ENCODE measurements at places on chromosomes 3 and 15.

- DNase-seq, result no peak
These were observed 1.6 kb upstream of the CPN2 start for GRCh38 chr3:194352667-194353246.

DNA sequence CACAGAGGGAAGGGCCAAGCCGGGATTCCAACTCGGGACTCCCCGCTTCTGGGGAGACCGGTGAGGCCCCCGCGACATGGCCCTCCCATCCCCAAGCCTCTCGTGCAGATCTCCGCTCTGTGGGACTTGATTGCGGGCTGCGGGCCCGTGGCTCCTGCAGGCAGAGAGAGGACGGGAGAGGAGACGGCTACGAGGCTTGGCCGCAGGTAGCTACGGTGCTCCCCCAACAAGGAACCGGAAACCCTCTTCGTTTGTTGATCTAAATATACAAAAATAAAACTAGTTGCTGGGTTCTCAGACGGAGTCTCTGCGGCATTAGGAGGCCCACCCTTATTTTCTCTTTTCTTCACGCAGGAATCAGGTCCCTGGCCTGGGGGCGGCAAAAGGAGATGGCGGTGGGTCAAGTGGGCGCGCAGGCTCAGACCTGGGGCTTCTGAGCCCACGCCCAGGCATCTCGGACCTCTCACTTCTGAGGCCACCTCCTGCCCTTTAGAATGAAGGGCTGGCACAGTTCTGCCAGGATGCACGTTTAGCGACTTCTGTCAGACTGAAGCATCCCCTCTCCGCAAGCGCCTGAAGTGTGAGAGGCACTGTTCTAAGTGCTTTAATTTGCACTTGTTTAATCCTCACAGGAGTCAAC, 10.9 kb downstream of the GNB5 start:
- no peak for DNase-seq

DNA sequence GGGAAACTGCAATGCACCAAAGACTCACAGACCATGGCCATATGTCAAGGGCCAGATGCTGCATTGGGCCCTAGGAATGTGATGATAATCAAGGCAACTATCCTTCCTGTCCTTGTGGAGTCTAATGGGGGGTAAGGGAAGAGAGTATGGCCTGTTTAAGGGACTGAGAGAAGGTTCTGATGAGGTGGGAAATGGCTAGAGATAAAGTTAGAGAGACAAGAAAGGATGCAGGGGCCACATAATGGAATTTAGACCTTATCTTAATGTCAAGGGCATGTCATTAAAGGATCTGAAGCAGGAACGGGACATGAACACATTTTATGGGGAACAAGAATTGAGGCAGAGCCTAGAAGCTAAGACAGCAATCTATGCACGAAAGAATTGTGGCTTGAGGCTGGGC, 30.0 kb upstream of the ABHD17C start:
- DNase-seq, result no peak

DNA sequence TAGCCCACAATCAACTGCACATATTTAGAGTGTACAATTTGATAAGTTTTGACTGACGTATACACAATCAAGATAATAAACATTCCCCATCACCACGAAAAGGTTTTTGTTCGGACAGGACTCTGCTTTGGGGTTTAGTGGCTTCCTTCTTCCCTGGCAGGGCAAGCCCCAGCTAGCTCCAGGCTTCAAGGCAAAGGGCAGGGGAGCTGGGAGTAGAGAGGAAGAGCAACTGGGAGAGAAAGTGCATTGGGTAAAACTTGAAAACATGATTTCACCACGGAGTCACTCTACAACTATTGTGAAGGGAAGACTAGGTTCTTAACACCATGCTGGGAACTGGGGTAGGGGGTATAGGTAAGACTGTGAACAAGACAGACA, 185.1 kb upstream of the UBE2E1 start:
- no peak for DNase-seq

- DNase-seq, result no peak
These were observed 39.3 kb downstream of the CCR1 start for GRCh38 chr3:46168583-46169345.

- DNase-seq, result no peak
These were observed 79.2 kb upstream of the ARHGEF3 start for GRCh38 chr3:56880720-56881575.

- no peak for DNase-seq
These were observed 597.5 kb upstream of the ROBO2 start for GRCh38 chr3:76442374-76442915.

- DNase-seq, result no peak
These were observed 696 bp upstream of the SNRK start for GRCh38 chr3:43285644-43286043.

DNA sequence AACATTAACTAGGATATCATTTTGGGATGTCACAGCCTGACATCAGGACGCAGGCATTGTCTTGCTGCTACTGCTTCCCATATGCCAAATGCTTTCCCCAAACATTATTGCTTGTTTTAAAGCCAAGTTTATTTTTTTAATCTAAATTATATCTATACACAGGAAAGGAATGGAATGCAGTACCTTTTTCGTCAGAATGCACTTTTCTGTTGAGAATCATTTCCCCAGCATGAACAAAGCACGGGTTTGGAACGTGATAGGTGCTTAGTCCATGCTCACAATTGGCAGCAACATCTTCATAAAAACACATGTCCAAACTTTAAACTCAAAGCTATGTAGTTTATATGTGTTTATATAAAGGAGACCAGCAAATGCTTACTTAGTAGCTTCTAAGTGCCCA, 26.1 kb downstream of the PXK start:
- no peak for DNase-seq

GRCh38 chr3:172530566-172530965, 7.3 kb upstream of the TNFSF10 start:
- DNase-seq, result no peak

DNA sequence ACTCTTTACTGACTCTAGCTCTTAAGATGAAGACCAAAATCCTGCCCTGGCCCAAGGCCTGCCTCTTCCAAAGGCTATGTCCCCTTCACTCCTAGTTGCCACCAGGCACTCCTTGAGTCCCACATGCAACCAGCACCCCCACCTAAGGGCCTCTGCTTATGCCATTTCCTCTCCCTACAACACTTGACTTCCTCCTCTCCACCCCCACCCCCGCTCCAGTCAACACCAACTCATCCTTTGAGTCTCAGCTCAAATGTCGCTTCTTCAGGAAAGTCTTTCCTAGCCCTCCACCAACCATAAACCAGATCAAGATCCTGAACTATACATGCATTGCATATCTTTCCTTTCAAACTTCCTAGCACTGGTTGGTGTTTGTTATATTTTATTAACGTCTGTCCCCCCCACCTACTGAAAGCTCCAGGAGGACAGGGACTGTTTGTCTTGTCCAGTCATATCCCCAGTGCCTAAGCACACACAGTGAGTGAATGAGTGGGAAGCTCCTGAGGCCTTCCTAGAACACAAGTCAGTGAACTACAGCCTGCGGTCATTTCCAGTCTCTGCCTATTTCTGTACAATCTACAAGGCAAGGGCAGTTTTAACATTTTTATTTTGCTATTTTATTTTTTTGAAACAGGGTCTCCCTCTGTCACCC, 7.3 kb downstream of the TBC1D2B start:
- no peak for DNase-seq

DNA sequence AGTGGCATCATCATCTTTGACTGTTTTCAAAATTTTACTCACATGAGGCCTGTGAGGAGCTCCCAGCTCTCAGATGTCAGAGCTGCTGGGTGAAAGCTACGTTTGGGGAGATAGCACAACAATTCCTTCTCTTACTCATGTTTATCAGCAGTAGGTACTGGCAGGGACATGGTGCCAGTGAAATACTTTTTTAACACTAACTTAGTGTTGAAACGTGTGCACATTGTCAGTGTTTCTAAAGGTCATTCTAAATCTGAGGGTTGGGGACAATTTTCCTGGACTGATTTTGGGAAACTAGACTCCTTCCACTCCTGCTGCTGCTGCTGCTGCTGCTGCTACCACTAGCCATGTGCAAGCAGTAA, 487.4 kb downstream of the PDCD6IP start:
- DNase-seq, result no peak

GRCh38 chr3:70040386-70040785, 40.9 kb downstream of the SAMMSON start:
- no peak for DNase-seq

DNA sequence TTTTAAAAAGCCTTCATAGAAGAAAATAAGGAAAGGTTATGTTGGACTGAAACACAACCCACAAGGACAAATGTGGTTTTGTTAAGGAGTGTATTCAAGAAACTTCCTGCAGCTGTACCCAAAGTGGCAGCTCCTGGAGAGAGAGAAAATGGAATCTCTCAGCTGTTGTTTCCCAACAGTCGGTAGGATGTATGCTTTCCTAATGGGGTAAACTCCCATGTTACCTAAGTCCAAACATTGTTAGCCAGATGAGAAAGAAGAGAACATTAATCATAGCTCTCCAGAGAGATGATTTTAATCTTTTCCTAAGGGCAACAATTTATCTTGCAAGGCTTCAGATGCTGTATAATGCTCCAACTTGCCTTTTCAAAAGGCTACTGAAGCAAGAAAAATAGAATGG, 22.6 kb upstream of the TEX9 start:
- no peak for DNase-seq

GRCh38 chr3:62665627-62666437, 209.4 kb downstream of the CADPS start:
- DNase-seq, result no peak

GRCh38 chr3:186418671-186419145, 56.7 kb upstream of the DGKG start:
- DNase-seq, result no peak

DNA sequence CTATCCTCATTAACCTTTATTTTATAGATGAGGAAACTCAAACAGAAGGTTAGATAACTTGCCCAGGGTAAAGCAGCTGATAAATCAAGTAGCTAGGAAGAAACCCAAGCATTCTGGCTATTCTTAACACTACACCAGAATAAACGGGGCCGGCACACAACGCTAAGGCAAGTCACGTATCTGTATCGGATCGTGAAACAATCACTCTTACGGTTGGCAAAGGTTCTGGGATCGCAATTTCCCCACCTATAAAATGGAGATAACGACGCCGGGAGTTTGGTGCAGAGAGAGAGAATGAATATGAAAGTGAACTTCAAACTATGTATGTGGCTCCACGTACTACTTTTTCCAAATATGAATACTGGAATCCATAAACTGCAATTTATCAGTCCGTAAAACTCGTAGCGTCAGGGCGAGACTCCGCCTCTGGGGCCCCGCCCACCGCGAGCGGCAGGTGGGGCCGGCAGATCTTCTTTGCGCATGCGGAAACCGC, 252 bp upstream of the ARMC8 start:
- no peak for DNase-seq

DNA sequence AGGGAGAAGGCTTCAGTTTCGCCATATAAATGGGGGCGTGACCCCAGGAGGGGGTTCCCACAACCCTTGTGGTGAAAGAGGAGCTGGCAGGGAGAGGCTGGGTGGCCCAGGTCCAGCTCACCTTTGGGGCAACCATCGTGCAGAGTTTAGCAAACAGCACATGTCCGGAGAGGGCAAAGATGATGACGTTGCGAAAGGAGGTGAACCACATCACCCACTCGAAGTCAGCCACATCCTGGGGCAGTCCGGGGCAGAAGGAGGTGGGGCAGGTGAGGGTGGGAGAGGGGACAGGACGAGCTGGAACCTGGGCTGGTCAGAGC, 3.7 kb downstream of the HHATL start:
- no peak for DNase-seq

GRCh38 chr3:13474776-13475303, 5.3 kb upstream of the HDAC11 start:
- no peak for DNase-seq

- DNase-seq, result no peak
These were observed 214.1 kb downstream of the TNIK start for GRCh38 chr3:171245796-171246765.

GRCh38 chr3:31979001-31979697, 1.9 kb downstream of the OSBPL10 start:
- no peak for DNase-seq

DNA sequence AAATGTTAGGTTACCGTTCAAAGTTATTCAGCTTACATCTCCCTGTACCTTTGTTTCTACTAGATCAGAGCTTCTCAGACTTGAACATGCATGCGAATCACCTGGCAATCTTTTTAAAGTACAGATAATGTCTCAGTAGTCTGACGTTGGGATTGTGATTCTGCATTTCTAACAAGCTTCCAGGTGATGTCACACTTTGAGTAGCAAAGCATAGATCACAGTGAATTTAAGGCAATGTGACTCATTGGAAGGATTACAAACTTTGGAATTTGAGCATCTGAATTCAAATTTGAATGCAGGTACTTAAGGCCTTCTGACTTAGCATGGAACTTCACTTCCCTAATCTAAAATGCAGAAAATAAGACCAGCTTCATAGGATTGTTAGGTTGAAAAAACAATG, 10.8 kb upstream of the ZMAT3 start:
- DNase-seq, result no peak

DNA sequence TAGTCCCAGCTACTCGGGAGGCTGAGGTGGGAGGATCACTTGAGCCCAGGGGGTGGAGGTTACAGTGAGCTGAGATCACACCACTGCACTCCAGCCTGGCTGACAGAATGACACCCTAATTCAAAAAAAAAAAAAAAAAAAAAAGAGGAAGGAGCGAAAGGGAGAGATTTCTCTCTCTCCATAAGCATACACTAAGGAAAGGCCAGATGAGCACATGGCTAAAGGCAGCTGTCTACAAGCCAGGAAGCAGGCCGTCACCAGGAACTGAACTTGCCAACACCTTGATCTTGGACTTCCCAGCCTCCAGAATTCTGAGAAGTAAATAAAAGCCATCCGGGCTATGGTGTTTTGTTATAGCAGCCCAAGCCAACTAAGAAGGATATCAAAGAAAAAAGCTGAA, 7.5 kb downstream of the SRGAP3 start:
- DNase-seq, result no peak

DNA sequence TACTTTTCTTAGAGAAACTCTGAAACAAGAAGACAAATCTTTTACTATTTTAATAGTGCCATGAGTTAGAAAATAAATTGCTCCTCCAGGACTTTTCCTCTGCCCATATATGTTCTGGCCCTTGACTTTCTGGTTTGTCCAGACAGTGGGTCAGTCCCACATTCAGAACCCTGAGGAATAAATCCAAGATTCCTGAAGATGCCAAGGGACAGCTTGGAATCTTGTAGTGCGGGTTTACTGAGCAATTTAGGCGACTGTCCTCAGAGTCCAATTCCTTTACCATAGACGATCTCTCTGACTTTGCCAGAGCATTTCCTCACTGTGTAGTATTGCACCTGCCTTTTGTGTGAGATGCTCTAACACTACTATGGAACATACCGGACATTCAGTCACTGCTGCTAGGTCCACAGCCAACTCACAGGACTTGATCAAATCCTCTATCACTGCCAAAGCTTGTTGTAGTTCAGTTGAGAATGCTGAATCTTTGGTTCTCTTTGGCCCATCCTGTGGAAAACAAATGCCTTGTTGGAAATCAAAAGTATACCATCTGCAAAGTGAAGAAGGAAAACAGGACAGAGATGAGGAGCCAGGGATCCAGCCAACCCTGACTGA, 37.4 kb upstream of the B3GNT5 start:
- no peak for DNase-seq

DNA sequence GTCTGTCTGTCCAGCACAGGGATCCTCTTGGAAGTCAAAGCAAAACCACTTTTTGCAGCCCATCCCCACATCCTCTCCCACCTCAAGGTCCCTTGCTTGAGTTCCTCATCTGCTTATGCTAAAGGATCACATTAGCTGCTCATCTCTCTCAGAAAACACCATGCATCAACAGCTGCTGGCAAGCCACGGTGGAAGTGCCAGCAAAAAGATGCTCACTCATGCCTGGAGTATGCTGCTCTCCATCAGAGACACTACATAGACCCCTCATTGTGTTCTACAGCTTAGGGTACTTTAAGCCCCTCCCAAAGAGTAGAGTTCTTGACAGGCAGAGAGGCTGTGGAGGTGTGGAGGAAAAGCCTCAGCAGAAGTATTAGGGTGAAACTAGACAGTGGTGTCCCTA, 94.6 kb upstream of the COL8A1 start:
- no peak for DNase-seq

- DNase-seq, result no peak
These were observed 273.2 kb downstream of the PDZRN3 start for GRCh38 chr3:73351423-73352071.

All from esophagus squamous epithelium (tissue), 5 donors.